ENCODE measurements at places on chromosomes 13 and 19.

DNA sequence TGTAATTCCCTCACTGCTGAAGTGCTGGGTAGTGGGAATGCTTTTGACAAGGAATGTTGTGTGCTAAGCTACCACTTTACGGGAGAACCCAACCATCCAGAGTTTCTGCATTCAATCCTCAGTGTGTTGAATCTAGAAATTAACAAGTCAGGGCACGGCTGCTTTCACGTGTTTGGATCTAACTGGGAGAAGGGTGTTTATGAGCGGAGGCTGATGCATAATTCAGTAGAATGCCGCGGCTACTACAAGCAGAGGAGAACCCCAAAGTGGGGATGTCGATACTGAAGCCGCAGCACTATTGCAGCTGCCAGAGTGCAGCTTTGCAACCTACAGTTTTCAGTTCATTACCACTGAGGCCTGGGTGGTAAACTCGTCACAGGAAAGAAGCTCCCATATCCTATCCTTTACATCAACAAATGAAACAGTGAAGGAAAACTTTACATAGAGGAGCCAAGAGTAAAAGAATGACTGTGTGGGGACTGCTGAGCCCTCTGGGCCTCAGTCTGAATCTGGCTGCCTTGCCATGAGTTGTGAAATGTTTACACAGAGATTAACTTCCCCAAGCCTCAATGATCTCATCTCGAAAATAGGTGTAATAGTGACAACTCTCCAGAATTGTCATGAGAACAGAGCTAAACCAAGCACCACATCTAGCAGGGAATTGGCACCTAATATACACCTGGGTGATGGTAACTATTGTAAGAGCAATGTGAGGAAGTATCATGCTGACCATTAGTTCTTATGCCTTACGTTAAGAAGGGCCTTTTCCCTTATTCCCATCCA, 531.7 kb downstream of the MYO16 start:
- no peak for DNase-seq

DNA sequence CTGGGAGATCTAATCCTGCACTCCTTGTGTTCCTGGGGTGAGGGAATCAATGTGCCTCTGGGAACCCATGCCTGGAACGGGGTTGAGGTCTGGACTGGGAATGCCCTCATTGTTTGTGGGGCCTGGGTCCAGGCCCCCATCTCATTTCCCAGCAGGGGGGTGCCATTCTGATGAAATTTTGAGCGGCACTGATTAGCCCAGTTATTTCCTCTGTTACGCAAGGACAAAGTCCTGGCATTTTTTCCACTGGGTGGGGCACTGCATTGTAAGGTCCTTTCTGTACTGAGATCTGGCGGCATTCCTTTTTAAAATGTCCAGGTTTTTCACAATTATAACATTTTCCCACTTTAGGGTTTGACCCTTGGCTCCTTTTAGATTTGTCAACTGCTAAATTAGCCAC, 14.8 kb downstream of the FPR3 start:
- no peak for DNase-seq

- no peak for DNase-seq
Observed at GRCh38 chr13:97385146-97385545, 48.8 kb upstream of the RAP2A start.

DNA sequence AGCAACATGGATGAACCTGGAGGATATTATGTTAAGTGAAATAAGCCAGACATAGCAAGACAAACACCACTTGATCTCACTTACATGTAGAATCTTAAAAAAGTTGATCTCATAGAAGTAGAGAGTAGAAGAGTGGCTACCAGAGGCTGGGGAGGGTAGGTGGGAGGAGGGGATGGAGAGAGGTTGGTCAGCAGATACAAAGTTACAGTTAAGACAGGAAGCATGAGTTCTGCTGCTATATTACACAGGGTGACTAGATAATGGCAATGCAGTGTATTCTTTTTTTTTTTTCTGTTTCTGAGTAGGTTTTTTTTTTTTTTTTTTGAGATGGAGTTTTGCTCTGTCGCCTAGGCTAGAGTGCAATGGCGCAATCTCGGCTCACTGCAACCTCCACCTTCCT, 15.2 kb upstream of the THSD1 start:
- DNase-seq = no peak

DNA sequence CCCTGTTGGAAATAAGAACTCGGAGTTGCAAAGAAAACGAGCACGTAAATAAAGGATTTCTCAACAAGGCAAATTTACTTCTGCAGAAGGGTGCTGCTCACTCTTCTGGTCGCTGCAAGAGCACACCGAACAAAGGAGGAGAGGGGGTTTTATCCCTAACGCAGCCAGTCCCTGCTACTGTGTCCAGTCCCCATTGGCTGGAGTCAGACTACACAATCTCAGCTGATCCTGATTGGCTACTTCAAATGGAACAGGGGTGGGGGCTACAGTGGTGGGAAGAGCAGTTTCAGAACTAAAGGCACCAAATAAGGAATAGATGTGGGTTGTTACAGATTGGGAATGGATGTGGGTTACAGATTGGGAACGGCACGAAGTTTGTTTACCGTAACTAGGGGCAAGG, 63.9 kb upstream of the MCF2L start:
- no peak for DNase-seq

- no peak for DNase-seq
Observed at GRCh38 chr13:41111454-41111853, 21.1 kb downstream of the KBTBD6 start.

DNA sequence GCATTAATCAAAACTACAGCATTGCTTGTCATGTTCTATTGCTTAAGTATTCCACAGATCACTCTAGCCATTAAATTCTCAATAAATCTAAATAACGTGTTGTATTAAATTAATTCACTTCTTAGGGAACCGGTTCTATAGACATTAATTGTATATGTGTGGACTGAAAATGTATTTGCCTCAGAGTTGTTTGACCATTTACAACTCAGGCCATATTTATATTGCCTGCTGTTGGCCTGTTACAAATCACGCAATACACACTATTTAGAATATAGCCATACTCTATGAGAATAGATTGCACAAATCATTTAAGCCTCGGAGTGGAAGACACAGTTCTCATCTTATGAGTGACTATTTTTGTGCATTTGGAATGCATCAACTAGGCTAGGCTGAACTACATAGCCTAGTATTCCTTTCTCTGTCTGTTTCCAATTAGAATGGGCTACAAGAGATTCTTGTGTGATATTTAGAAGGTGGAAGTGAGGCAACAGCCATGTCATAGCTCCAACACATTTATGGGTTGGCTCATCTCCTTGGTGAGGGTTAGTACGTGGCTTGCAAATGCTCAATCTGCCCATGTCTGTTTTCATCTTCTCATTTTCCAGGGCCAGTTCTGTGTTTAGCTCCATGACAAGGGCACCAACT, 1116.1 kb downstream of the PCDH9 start:
- no peak for DNase-seq

GRCh38 chr13:38121267-38121666, 228.4 kb upstream of the UFM1 start:
- DNase-seq = no peak

- DNase-seq = no peak
Observed at GRCh38 chr19:31674503-31675192, 325.4 kb upstream of the TSHZ3 start.

DNA sequence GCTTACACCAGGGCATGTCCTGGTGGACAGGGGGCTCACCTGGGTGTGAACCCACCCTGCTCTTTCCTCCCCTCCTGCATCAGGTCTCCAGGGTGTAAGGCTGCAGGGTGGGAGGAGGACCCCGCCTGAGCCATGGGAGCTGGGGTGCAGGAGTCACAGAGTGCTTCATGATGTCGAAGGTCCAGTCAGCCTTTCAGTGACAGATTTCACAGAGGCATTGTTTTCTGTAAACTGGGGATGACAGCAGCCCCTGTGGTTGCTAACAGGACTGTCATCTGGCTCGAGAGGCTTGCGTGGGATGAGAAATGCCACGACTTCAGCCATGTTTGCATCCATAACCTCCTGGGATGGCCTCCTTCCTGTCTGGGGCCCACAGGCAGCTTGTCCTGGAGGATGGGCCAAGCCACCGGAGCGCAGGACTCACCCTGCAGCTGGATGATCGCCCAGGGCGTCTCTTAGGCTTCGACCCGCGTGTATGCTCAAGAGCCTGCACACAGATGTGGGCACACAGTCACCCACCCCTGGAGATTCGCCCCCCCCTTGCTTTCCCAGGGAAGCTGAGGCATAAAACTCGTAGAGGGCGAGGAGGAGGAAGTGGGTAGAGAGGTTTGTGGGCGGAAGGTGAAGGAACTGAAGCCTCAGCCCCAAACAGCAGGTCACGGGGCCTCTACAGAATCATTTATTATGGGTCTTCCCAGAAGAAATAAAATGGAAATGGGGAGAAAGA, 4.9 kb downstream of the NANOS3 start:
- DNase-seq = peak; percentile 31

DNA sequence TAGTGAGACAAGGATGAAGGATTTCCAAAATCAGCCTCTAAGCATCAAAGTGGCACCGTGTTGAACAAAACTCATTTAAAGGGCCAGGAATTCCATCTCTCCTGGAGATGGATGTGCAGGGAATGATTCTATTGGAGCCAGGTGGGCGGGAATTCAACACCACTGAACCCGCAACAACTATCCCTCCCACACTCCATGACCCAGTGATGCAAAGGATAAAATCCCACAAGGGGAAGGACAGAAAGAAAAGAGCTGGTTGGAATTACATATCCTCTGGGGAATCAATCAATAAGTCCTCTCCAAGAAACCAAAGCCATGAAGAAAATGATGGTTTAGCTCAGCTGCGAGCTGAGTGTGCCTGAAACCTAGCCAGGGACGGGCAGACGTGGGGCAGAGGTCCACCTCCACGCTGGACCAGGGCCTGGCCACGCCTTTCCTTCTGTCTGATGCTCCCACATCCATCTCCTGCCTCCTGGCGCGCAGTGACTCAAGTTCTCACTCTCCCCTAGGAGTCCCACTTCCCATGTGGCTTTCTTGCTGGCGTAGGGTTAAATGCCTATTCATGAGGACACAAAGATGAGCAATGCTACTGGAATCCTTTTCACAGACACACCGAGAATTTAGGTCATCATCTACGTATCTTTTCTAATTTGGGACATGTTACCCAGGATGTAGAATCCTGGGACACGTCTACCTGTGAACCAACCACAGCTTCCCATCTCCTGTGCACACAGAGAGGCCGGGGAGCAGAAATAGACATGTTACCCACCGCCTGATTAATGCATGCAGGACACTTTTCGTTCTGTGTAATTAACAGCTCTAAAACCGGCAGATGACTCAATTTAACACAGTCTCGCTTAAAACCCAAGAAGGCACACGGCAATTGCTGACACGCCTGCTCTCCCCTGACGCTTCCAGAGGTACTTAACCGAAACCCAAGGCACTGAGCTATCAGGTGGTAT, 48.6 kb downstream of the PEPD start:
- DNase-seq = no peak

DNA sequence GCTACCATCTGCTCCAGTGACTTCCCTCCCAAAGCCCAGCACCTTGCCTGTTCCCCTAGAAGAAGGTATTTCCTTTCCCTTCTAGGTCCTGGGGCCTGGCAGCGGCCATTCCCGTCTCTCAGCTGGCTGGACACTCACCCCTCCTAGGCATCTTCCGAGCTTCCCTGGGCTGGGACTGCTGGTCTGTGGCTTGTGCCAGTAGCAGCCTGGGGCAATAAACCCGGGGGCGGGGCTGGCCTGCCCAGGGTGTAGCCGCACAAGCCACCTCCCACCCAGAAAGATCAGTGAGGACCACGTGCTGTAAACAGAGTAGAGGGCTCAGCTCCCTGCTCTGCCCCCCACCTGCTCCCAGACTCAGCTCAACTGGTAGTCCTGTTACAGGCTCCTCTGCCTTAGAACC, 15.0 kb downstream of the LIPE start:
- no peak for DNase-seq

GRCh38 chr19:42198676-42199439, 18.6 kb downstream of the DEDD2 start:
- peak; percentile 76 for DNase-seq

DNA sequence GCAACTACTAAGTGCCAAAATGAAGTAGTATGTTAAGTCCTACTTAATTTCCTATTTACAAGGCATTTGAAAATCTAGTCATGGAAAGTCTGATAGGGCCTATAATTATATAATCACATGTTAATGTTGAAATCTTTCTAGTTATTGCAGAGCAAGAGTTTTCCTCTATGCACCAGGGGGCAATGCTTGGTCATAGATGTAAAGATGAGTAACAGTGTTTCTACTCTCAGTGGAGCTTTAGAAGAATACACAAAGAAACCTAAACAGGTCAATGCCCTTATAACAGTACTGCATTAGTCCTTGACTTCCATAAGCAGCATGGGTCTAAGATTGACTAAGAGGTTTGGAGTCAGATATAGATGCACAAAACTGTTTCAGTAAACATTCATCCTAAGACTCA, 218.7 kb downstream of the KCTD12 start:
- DNase-seq = no peak

DNA sequence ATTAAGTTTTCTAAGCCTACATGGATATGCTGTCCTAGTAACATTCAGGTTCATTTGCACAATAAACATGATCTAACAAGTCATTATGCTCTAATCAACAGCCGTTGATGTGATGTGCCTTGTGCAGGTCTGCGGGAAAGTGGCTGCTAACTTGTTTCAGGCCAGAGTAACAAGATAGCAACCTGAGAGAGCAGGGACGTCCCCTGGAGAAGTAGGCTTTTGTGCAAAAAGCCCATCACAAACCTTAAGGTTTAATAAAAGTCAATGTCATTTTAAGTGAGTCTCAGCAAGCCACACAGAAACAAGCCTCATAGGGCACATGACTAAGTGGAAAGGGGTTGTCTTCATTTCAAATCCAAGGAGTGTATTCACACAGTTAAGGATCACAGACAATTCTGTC, 17.6 kb downstream of the FOXO1 start:
- no peak for DNase-seq

- no peak for DNase-seq
Observed at GRCh38 chr13:50075619-50076097, 60.4 kb downstream of the KCNRG start.

GRCh38 chr19:57233207-57233606, 2.4 kb downstream of the AURKC start:
- no peak for DNase-seq

DNA sequence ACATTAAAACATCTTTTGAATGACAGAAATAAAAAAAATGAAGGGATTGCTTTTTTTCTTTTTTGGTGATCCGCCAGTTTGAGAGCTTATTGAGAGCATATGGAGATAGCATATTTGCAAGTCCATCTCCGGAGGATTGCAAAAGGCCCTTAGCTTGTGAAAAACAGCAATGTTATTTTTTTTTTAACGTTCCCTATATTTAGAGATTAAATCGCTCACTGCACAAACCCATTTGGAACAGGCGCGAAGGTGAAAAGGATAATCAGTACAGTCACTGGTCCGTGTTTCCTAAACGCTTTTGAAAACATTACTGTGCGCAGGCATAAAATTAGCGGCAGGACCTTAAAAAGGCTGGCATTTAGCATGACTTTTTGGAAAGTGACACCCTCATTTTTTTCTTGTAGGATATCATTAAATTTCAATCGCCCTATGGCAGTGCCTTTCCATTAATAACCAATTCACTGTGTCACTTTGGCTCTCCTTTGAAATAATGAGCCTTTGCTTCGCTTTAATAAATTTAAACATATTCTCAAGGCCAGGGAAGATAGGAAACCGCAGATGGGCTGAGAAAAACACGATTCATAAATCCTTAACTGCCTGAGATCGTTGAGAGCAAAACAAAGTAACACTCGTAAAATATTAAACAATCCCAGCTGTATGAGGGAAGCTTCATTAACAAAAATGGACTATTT, 342.2 kb downstream of the DACH1 start:
- no peak for DNase-seq

GRCh38 chr13:110282316-110282841, 24.6 kb downstream of the COL4A1 start:
- DNase-seq = no peak
